ENCODE measurements at places on chromosomes 5 and 9. TPM values are rescaled to one million over a fixed set of nuclear protein-coding genes. Genes with fewer than 3 reads are reported as not detected.

Gene C9orf153
- total RNA-seq = 0.09 TPM

Gene OBP2B
- total RNA-seq = not detected

Gene CERCAM
- total RNA-seq = 48.1 TPM

Gene ATP6V1G1
- total RNA-seq = 104 TPM

Gene MLANA
- total RNA-seq = not detected

Gene MRRF
- 34.9 TPM for total RNA-seq

Gene MYMK
- not detected for total RNA-seq

Gene ZDHHC11B
- total RNA-seq = not detected

All from endothelial cell of coronary artery (primary cell).